ENCODE measurements at places on chromosomes 7 and 10. TPM values are rescaled to one million over a fixed set of nuclear protein-coding genes. Genes with fewer than 3 reads are reported as not detected.

Gene EFCAB10
- 0.51 TPM for total RNA-seq

Gene MMRN2
- 6.1 TPM for total RNA-seq

Gene AKR1D1
- total RNA-seq, result under 0.01 TPM

Gene ASIC3
- under 0.01 TPM for total RNA-seq

Gene MYOF
- total RNA-seq, result 133 TPM

Gene RELN
- total RNA-seq, result not detected

Gene NRCAM
- 0.26 TPM for total RNA-seq

Gene PVRIG
- total RNA-seq, result not detected

Gene LRGUK
- total RNA-seq, result 0.26 TPM

Gene HMX2
- not detected for total RNA-seq

Gene SLC26A5
- total RNA-seq, result not detected

Gene GIMAP8
- under 0.01 TPM for total RNA-seq

Gene FXYD4
- not detected for total RNA-seq

Gene SP8
- not detected for total RNA-seq

Gene ZNF679
- not detected for total RNA-seq

Gene EEPD1
- 2.3 TPM for total RNA-seq

Gene COL1A2
- 46.9 TPM for total RNA-seq

Gene ZCWPW1
- 1.3 TPM for total RNA-seq

DNA sequence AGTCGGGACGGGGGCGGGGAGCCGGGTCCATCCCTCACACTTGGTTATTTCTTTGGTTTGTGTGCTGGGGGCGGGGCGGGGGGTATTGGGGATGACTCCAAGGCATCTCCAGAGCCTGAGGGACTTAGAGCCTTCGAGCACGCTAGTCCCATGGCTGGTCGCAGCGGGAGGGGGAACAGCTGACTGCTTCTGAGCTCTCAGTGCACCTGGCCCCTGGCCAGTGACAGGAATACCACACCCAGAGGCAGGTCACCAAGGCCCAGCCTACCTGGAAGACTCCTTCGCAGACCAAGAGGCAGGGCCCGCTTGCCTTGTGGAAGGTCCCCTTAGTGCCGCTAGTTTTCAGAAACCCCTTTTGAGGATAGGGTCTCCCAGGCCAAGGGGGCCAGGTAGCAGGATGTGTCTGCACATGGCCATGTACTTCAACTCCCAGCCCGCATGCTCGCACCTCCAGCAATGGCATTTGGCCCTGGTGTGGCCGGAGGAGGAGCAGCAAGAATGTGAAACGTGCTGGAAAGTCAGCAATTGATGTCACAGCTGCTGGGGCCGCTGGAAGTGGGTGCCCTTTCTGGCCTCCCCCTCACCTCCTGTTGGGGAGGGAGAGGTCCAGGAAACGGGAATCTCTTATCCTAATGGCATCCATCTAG lies 40.3 kb downstream of the AGAP3 start:
- DNase-seq, result no peak

GRCh38 chr7:36986948-36987724 lies 262.8 kb upstream of the AOAH start:
- peak; percentile 27 for DNase-seq

GRCh38 chr10:130045091-130045652 lies 65.5 kb downstream of the C10orf143 start:
- DNase-seq, result no peak

DNA sequence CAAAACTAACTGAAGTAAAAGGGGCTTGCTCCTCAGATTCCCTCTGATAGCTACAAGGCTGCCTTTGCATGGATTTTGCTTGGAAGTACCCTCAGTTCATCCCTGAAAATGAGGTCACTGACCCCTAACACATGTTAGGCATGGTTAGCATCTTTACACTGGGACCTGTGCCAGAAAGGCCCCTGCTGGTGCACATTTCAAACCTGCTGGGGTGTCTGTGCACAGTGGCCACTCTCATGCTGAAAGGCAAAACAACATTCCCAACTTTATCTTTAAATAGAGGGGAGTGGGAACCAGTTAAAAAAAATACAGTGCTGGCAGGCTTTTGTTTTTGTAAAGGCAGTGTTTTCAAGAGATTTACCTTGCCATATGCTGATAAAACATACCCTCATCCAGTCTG lies 99.1 kb downstream of the ANK3 start:
- no peak for DNase-seq

- DNase-seq, result no peak
Measured at GRCh38 chr7:131945957-131946544, 389.6 kb upstream of the PODXL start.

GRCh38 chr7:157941210-157941609 lies 604.4 kb downstream of the DNAJB6 start:
- no peak for DNase-seq

DNA sequence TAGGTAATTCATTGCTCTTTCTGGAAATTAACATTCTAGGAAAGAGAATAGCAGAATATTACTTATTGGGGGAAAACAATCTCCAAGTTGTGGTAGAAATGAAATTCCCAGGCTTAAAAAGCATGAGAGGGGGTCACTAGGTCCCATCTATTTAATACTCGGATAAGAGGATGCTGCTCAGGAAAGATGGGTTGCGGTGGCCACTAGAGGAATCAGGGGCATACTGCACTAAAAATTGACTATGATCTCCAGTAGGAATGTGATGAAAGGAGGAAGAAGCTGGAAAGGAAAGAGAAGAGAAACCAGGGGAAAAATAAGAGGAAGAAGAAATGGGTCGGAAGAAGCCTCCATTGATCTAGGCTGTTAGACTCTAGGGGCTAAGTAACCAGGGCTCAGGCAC lies 192.8 kb downstream of the GPAM start:
- DNase-seq, result no peak

- peak; percentile 43 for DNase-seq
Measured at GRCh38 chr7:16098585-16099179, 322.7 kb downstream of the CRPPA start.

- DNase-seq, result no peak
Measured at GRCh38 chr10:70188768-70189167, 18.5 kb upstream of the SAR1A start.

GRCh38 chr7:148442933-148443332 lies 147.6 kb upstream of the C7orf33 start:
- no peak for DNase-seq

DNA sequence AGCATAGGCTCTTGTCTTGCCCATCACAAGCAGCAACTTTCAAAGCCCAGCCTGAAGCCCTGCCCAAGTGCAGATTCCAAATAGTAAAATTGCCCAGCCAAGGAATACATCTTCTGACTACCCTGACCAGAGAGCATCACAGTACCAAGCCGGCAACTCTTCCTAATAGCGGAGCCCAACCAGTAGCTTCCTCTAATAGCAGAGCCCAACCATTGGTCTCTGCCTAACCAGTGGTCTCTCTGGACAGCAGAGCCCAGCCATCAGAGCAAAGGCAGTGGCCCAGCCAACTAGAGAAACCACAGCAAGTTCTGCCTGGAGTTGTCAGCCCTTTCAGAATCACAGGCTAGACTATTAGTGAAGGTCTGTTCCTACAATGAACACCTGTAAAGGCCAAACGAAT lies 285.6 kb downstream of the HGF start:
- no peak for DNase-seq

- no peak for DNase-seq
Measured at GRCh38 chr7:99772565-99772964, 11.4 kb downstream of the CYP3A4 start.

DNA sequence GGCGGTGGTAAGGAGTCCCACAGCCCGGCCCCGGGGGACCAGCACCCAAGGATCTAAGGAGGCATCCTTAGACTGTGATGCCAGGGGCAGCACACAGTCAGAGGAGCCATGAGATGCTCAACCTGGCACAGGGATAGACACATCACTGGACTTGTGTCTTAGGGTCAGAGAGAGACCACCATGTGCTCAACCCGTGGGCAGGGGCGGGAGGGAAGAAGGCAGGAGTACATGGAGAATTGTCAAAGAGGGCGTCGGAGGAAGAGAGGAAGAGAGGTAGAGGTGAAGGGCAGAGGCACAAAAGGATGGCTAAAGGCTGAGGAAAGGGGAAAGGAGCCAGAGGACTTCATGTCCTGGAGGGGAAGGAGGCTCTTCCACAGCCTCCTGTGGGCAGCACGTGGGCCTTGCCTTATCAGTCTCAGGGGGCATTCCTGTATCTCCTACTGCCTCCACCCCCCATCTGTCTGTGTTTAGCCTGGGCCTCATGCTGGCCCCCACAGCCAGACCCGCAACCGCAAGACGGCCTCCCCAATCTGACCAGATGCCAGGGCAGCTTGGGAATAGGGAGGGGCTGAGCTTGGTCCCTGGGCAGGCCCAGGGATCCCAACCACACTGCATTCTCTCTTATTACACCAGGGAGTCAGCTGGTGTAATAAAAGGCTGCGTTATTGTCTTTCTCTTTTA lies 2.2 kb downstream of the ADCY1 start:
- DNase-seq, result no peak

DNA sequence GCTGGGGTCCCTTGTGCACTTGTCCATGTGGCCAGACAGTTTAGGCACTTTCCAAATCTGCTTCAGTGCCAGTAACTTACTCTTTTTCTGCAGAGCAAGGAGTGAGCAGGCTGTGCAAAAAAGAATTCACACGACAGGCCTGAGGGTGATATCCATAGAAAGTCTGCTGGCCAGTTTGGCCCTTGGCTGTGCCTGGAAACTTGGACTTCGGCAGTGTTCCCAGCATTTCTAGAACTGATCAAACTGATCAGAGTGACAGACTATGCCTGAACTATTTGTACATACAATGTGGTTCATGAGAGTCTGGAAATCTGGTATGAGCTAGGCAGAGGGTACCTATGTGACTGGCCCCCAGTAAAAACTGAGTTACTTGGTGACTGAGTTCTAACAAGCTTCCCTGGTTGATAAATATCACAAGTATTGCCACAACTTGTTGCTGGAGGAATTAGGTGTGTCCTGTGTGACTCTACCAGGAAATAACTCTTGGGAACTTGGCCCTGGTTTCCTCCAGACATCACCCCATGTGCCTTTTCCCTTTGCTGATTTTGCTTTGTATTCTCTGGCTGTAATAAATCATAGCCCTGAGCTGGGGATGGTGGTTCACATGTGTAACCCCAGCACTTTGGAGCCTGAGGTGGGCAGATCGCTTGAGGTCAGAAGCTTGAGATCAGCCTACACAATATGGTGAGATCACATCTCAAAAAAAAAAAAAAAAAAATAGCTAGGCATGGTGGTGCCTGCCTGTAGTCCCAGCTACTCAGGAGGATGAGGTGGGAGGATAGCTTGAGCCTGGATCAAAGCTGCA lies 3.3 kb upstream of the DENND10 start:
- DNase-seq, result peak; percentile 96

DNA sequence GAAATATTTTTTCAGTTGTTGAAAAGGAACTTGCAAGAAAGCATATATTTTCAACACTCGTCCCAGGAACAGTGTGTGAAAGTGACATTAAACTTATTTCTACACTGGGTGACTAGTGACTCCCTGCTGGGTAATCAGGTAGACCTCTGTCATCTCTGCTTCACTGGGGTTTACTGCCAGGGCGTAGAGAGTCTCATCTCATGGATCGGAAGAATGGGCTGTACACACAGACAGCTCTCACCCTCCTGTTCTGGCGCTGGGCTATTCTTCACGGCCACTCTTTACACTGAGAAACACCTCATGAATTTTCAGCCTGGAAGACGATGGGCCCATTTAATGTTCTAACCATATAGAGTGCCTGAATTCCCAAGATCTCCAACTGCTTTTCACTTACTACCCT lies 36.4 kb downstream of the NRP1 start:
- no peak for DNase-seq

DNA sequence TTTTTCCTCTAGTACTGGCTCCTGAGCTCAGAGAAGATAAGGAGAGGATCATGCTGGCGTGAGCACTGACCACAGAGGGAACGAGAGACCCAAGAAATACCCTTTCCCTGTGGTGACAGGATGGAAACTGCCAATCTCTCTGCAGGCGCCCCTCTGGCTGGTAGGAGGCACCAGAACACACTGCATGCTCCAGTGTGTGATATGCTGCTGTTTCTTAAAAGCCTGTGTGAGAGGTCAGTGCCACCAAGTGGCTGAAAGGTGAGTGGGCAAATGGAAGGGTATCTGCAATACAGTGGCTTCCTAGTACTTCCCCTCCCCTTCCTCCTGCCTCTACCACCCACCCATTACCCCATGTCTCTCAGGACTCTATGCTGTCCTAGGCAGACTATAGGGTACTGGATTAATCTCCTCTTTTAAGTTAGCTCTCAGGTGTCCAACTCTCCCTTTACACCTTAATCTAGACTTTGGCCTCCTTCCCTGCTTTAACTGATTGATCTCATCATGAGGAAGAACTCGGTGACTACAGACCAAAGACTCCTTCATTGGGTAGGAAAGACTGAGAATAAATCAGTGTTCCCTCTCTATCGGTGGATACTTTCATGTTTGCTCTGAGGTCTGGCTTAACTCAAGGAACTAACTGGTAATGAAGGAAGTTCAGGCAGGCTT lies 283.6 kb downstream of the ADRA2A start:
- peak; percentile 25 for DNase-seq

GRCh38 chr10:103197174-103197573 lies 4.1 kb upstream of the NT5C2 start:
- peak; percentile 77 for DNase-seq

- no peak for DNase-seq
Measured at GRCh38 chr7:45494885-45495284, 79.3 kb upstream of the ADCY1 start.

DNA sequence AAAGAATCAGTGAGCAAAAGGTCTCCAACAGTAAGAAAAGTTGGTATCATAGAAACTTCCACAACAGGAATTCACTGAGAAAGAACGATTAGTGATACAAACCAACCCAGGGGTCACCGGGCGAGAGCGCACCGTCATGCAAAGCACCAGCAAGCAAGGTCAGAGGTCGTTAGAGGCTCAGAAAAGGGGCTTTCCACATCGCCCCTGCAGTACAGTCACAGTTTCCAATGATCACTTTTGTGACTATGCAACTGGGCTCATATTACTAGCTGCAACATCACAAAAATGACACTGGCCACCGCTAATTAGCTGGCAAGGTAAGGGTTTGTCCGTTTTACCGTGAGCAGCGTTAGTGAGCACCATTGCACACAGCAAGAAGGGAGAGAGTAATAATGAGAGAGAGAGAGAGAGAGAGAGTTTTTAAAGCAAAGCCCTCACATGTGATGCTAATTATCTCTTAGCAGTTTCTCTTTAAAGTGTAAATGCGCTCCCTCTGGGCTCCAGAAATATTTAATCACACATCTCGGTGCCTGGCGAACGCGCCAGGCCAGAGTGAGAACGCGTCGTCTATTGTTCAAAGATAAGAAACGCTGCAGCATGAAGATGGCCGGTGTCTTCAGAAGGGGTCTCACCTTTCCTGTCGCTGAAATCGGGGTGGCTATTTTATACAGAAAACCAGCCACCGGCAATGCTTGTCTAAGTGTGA lies 237.5 kb downstream of the DNAJB6 start:
- DNase-seq, result no peak

- no peak for DNase-seq
Measured at GRCh38 chr7:91633013-91633441, 247.5 kb downstream of the MTERF1 start.

- DNase-seq, result no peak
Measured at GRCh38 chr7:94366832-94367231, 27.9 kb upstream of the COL1A2 start.

DNA sequence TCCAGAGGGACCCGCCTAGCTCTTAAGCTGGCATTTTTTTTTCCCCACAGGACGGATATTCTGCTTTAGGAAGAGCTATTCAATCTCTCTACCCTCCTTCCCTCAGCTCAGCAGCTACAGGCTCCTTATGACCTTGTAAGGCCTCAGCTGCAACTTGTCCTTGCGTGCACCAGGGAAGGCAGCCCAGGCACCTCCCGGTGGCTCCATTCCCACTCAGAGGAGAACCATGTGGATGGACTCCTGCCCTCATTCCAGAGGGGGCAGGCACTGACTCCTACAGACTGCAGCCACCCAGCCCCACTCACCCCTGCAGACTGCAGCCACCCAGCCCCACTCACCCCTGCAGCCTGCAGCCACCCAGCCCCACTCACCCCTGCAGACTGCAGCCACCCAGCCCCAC lies 73.7 kb downstream of the ITIH5 start:
- no peak for DNase-seq

Data from bronchial epithelial cell (primary cell).